ENCODE measurements at places on chromosomes 6 and 20. TPM values are rescaled to one million over a fixed set of nuclear protein-coding genes. Genes with fewer than 3 reads are reported as not detected.

GRCh38 chr6:126718600-126719327, 378.8 kb downstream of the CENPW start:
- DNase-seq, result no peak

GRCh38 chr6:4316867-4317400, 181.6 kb upstream of the ECI2 start:
- DNase-seq, result peak; percentile 60

DNA sequence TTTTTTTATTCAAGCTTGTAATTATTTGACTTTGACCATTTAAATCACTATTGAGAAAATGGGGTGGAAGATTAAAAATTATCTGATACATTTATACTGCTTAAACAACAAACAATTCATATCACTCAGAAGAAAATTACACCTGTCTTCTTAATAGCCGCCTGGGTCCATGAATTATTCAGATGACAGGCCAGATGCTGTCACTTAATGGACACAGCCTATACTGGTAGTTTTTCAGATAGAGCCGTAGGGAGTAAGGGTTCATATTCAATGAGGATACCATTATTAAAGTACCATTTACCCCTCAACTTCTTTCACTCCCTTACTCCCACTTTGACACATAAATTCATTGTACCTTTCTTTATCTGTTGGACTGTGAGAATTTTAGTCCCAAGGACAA, 1193.4 kb upstream of the MAP3K7 start:
- DNase-seq, result no peak

- DNase-seq, result no peak
These were observed 103.3 kb upstream of the BACH2 start for GRCh38 chr6:90399970-90400369.

GRCh38 chr6:25337431-25337830, 58.3 kb downstream of the CARMIL1 start:
- no peak for DNase-seq

DNA sequence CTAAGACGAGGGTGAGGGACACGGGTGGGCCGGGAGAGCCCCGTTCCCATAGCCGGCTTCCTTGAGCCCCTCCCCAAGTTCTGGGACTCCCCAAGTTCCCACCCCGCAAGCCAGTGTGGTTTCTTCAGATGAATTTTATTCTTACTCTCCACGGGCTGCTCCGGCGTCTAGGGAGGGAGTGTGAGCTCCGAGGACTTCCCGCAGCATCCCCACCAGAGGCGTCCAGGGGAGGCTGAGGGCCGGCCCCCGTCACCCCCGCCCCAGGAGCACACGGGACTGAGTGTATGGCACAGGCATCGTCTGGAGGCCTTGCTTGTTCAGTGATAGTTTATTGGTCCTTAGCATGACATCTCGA, 10.0 kb upstream of the SLC4A11 start:
- no peak for DNase-seq

GRCh38 chr6:15735567-15736265, 72.9 kb upstream of the DTNBP1 start:
- DNase-seq, result no peak

DNA sequence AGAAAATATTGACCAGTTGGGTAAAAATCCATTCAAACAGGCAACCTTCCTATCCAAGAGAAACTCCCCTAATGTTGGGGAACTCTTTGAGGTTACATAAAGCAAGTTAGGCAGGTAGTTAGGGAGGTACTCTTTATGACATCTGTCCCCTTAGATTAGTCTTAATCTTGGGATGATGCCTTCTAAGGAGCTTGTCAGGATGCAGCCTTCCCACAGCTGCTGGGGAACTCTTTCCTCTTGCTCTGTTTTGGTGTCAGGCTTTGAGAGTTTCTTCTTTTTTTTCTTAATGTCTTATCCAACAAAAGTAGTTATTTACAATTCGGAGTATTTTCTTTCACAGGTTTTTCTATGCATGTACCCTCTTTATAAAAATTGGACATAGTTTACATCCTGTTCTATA, 194.8 kb downstream of the CDKAL1 start:
- no peak for DNase-seq

DNA sequence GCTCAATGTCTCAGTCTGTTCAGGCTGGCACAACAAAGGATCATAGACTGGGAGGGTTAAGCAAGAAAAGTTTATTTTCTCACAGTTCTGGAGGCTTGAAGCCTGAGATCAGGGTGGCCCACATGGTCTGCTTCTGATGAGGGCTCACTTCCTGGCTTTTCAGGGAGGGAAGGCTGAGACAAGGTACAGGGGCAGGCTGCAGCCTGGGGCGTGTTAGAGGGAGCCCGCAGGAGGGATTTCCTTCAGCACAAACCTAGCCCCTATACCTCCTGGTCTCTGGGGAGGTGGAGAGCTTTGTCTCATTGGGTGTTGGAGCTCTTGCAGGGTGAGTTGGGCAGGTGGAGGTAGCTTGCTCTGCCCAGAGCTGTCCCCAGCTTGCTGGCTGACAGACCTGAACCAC, 81.1 kb upstream of the GPR6 start:
- DNase-seq, result no peak

GRCh38 chr20:7926767-7927166, 13.5 kb downstream of the HAO1 start:
- DNase-seq, result peak; percentile 25

- DNase-seq, result no peak
These were observed 211.9 kb downstream of the GMPR start for GRCh38 chr6:16450285-16450684.

DNA sequence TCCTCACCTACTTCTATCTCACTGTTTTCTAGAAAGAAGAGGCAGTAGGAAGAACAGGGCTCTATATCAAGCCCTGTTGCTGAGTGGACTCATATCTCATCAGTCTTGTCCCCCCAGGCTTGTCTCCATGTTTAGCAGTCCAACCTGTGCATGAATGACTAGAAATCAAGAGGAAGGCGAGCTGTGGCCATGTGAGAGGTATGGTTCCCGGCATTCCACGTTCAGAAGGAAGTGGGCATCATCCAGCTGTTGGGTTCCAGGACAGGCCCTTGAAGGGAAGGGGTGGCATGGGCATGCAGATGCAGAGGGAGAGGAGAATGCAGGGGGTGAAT, 176.6 kb downstream of the MRPL14 start:
- no peak for DNase-seq

- no peak for DNase-seq
These were observed 14.6 kb downstream of the NAA20 start for GRCh38 chr20:20031790-20032189.

DNA sequence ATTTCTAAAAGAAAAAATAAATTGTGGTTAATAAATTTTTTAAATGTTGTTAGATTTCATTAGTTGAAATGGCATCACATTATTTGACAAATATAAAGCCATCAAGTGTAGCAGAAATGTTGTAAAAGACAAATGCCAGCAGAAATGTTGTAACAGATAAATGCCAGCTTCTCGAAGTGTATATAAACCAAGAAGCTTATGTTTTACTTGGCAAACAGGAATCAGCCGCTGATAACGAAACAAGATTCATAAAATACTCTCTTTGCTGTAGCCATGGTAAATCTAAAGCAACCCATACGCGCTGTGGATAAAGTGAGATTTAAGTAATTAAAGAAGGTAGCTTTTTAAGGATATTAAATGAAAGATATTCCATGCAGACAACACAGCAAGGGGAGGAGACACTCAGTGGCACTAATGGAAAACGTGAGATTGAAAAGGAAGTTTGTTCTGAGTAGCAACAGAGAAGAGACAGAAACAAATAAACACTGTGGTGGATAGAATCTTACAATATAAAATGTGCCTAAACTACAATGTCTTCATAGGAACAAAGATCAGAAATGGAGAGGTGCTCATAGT, 29.6 kb downstream of the BTBD9 start:
- no peak for DNase-seq

- no peak for DNase-seq
These were observed 51.4 kb downstream of the TGM2 start for GRCh38 chr20:38113401-38114325.

DNA sequence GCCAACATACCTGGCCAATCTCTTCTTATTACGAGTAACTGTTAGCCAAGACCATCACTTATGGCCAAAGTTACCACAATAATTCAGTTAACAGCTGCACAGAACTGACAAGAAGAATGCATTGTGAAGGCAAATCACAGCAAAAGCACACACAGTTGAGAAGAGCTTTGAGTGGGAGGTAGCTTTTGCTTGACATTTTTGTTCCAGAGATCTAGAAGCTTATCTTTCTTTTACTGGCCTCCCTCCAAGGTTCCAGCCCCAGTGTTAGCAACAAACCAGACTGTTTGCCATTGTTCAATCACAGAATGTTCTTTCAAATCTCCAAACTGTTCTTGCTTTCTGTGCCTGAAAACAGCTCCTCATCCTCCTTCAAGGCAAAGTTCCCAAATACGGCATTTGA, 35.9 kb upstream of the IRAK1BP1 start:
- no peak for DNase-seq

Gene RSPH9
- 0.21 TPM for total RNA-seq

Gene C6orf163
- 2.4 TPM for total RNA-seq

Gene FAM217A
- not detected for total RNA-seq

Gene RAET1E
- 0.89 TPM for total RNA-seq

Gene ADGRF4
- 0.06 TPM for total RNA-seq

Gene RAD21L1
- not detected for total RNA-seq

Gene ADAM33
- 9.9 TPM for total RNA-seq

Gene VGLL2
- 1.7 TPM for total RNA-seq

Gene APCDD1L
- 1.3 TPM for total RNA-seq
